ENCODE measurements at places on chromosomes 3 and 15.
A peak's percentile ranks its signal among the peaks of the same experiment; 100 is the strongest.

GRCh38 chr15:29308299-29308698 is 38.7 kb upstream of the NSMCE3 start:
- no peak for DNase-seq

- no peak for DNase-seq
These were observed 162.7 kb downstream of the GMNC start for GRCh38 chr3:190699776-190700175.

DNA sequence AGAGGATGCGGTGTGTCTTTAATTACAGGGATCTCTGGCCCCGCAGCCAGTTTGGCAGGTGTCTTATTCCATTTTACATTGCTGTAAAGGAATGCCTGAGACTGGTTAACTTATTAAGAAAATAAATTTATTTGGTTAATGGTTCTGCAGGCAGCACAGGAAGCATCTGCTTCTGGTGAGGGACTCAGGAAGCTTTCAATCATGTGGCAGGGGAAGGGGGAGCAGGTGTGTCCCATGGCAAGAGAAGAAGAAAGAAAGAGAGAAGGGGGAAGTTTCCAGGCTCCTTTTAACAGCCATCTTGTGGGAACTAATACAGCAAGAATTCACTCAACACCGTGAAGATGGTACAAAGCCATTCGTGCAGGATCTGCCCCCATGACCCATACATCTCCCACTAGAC is 128.0 kb upstream of the CRBN start:
- no peak for DNase-seq

GRCh38 chr3:20097015-20097414 is 56.8 kb downstream of the KAT2B start:
- no peak for DNase-seq

DNA sequence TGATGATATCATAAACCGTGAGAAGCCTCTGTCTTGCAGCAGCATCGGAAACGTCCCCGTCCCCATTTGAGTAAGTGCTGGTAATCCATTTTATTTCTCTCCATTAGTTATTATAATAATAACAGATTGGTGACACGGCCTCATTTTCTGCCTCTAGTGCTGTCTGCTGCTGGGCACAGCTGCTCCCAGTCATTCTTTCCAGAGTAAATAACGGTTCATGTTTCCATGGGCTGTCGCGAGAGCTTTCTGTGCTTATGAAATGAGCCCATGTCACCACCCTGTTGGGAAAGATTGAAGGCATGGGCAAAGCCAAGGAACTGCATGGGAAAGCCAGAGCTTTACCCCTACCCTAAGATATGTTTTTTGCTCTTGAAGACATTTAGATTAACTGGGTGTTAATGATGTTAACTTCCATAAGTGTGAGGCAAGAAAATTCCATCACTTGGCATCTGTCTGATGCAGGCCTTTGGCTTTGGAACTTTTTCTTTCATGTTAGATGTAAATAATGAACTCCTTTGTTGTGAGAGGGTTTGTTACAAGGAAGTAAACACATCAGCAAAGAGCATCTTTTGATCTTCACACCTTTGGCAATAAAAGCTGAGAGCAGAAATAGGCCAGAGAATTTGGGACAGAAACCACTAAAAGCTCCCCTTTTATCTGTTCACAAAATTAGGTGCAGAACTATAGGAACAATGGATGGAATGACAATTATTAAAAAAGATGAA is 141.8 kb downstream of the FILIP1L start:
- peak; percentile 20 for DNase-seq

DNA sequence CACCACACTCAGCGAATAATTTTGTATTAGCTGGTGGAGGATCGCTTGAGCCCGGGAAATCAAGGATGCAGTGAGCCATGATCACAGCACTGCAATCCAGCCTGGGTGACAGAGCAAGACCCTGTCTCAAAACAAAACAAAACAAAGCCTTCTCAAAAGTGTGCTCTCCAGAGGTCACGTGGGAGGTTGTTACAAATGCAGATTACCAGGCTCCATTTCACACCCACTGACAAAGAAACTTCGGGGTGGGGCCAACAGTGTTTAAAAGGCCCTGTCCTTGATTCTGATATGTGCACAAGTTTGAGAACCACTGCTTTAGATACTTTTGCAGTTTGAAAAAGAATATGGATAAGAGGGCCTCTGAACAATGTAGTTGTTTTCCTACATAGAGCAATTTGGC is 80.5 kb downstream of the UBE2E2 start:
- no peak for DNase-seq

- DNase-seq = no peak
These were observed 46.9 kb upstream of the SEMA4B start for GRCh38 chr15:90154246-90154645.

GRCh38 chr3:194043516-194043915 is 92.4 kb upstream of the HES1 start:
- no peak for DNase-seq

DNA sequence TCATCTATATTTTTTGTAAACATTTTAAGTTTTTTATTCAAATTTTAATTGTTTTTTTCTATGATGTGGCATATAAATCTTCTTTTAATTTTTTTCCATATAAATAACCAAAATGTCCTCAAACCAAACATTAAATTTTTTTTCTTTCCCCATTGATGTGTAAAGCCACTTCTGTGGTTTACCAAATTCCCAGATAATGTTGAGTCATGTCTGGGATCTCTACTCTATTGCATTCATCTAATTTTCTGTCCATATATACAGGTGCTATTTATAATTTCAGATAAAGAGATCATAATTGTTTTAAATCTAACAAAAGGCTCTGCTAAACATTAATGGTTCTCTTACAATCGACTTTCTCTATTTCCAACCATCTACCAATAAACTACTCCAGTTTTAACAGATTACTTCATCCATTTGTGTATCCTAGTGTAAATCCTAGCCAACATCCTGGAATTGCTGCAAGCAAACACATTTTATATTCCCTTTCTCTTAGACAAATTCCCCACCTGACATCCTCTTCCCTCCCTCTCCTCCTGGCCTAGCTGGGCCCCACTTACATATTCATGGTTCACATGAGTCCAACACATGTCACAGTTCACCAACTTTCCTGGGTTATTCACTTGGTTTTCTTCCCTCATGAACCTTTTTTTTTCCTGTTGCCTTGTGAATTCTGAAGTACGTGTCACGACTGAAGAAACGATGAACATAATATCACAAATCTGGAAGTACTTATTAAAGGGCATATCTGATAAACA is 368.0 kb upstream of the AGTR1 start:
- no peak for DNase-seq

DNA sequence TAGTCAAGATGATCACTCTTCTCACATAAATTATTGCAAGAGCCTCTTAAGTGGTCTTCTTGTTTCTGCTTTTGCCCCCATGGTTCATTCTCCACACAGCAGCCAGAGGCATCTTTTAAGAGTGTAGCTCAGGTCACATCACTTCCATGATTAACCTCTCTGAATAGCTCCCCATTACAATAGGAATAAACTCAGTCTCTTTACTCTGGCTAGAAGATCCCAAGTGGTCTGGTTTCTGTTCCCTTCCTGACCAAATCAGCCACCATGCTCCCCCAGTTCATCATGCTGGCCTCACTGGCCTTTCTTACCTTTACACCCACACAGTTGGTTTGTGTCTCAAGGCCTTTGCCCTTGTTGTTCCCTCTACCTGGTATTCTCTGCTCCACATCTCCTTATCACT is 8.2 kb downstream of the HHATL start:
- DNase-seq = no peak

- DNase-seq = no peak
These were observed 228.9 kb downstream of the FEZF2 start for GRCh38 chr3:62144482-62144881.

DNA sequence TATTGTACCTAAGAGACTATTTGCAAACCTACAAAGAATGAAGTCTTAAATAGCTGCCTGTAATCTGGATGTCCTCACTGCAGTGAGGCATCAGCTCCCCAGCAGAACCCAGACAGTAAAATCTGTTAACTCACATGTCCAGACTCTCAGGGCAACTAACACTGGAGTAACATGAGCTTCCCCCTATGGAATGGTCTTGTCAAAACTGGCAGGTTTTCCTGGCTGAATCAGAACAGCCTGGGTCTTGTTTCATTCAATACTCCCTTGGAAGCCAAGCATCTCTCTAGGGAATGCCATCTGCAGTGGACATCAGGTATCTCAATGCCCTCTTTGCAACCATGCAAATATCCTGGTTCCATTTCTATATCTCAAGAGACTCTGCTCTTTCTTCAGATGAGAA is 24.4 kb downstream of the PTPN9 start:
- peak; percentile 82 for DNase-seq

- no peak for DNase-seq
These were observed 431.1 kb downstream of the MFSD1 start for GRCh38 chr3:159232966-159233365.

DNA sequence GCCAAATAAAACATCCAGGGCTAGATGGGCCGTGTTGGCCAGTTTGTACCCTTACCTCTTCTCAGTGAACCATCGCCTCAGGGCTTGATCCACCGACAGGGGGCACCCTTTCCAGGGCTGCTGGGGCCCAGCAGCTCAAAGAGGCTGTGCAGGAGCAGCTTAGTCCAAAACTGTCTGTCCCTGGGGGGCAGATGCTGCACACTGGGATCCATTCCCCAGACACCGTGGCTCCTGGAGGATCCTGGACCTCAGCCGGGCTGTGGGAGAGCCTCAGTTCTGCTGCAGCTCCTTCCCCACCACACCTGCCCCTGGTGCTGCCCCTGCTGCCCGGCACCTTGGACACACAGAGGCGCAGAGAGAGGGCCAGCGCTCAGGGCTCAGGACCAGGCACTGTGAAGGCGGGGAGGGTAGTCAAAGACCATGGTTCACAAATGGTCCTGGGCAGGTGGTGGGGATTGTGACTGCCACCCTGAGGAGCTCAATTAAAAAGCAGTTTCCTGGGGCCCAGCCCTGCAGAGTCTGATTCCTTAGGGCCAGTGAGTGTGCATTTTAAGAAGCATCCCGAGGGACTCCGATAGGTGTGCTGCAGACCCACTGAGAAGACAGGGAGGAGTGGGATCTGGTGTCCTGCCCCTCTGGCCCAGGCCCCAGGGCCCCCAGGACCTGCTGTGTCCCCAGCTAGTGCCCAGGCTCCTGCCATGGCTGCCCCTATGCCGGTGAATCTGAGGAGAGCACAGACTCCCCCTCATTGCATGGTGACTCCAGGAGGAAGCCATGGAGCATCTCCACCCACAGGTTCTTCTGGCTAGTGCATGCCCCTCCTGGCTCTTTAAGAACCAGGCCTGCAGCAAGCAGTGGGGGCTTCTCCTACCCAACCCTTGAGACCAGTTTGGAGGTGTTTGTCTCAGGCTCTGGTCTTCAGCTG is 86.5 kb upstream of the PRR20G start:
- DNase-seq = peak; percentile 5

GRCh38 chr3:38648024-38648658 is 1.3 kb downstream of the SCN5A start:
- no peak for DNase-seq

DNA sequence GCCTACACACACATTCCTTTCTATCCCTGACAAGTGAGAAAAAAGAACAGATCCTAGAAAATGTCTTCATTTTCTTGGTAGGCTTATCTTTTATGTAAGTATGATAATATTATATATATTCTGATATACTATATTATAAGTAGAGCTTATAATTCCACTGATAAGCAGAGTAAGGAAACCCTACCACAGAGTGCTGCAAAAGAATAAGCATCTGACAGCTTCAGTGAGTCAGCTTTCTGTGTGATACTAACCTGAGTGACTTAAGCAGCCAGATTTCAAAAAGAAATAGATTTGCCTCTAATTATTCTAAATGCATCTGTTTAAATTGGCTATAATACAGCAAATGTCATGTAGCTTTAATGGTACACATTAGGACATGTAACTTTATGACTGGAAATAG is 656.0 kb downstream of the MCTP2 start:
- no peak for DNase-seq

DNA sequence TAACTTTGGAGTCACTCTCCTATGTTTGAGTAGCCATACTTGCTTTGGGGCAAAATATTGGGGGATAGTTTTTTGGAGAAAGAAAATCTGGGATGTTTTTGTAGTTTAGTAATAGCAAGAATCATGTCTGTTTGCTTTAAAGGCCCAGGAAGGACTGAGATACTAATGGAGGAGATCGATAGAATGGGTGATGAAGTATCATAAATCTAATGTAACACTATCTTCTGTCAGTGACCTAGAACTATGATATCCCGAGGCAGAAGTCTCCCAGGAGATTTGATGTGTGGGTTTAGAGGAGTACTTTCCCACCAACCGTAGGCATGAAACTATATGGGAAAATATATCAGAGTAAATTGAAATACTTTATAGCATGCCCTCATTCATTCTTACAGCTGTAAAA is 21.0 kb upstream of the NFKBIZ start:
- no peak for DNase-seq

DNA sequence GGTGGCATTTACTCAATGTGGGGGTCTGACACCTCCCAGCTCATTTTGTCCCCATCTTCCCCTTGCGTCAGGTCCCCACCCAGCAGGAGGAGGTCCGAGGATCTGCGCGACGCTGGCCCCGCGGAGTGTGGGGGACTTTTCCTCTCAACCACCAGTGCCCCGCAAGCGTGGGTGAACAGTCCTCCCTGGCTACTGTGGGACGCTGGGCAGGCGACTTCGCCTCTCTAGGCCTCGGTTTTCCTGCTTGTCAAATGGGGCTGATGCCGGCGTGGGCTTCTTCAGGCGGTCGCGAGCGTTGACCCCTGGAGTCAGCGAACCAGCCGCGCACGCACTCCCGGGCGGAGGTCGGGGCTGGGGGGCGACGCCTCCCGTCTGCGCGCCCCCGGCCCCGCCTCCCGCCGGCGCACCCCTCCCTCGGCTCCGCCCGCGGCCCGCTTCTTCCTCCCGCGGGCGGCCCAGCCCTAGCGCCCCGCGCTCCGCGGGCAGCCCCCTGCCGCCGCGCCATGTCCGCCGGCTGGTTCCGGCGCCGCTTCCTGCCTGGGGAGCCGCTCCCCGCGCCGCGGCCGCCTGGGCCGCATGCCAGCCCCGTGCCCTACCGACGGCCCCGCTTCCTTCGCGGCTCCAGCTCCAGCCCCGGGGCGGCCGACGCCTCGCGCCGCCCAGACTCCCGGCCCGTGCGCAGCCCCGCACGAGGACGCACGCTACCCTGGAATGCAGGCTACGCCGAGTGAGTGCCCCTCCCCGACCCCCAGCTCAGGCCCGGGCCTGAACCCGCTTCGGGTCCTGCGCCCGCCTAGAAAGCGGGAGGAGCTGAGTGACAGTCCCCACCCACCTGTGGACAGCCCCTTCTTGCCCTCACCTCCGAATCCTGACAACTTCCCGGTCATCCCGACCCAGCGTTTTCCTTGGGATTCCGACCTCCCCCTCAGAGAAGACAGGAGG is at the start of gene PPM1M:
Gene PPM1M, plus strand, starts transcription at position 438 of the 942 bp plus-strand sequence. Its CDS starts 66 bp downstream, at position 504.
- no peak for DNase-seq

DNA sequence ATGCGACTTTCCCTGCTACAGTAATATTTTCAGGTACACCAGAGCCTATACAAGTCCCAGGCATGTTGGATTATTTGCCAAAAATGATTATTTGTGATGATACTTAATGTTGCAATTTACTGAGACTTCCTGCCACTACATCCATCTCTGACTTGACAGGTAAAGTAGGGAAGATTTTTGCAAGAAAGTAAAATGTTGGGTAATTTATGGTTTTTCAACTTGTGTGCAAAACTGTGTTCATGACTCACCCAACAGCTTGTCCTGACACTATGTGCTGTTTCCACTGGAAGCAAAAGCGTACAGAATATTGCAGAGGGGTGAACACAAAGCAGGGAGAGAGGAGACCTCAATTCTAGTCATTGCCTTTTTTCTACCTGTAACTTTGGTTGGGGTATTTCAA is 5.4 kb upstream of the CRBN start:
- DNase-seq = no peak

All from DMS 273 treated with DMSO at 0.1 percent for 48 hours (cell line).